Hindlimb muscle (tissue), 1 donor: ENCODE measurements at places on chromosomes 3 and 15.

DNA sequence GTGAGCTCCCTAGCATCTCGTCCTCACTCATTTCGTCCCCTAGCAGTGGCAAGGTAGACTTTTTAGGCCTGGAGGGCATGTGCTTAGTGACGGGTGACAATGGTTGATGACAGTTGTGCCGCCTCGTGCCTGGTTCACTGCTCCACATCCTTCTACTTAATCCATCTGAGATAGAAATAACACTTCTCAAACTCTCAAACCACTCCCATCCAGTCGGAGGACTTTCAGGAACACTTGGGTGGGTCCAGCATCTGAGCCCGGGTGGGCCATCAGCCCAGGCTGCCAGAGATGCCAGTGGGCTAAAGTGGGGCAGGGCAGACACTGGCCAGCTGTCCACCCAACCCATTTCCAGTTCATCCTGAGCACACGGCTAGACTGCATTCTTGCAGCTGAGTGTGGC, 79.7 kb upstream of the SMAD3 start:
- no peak for DNase-seq

DNA sequence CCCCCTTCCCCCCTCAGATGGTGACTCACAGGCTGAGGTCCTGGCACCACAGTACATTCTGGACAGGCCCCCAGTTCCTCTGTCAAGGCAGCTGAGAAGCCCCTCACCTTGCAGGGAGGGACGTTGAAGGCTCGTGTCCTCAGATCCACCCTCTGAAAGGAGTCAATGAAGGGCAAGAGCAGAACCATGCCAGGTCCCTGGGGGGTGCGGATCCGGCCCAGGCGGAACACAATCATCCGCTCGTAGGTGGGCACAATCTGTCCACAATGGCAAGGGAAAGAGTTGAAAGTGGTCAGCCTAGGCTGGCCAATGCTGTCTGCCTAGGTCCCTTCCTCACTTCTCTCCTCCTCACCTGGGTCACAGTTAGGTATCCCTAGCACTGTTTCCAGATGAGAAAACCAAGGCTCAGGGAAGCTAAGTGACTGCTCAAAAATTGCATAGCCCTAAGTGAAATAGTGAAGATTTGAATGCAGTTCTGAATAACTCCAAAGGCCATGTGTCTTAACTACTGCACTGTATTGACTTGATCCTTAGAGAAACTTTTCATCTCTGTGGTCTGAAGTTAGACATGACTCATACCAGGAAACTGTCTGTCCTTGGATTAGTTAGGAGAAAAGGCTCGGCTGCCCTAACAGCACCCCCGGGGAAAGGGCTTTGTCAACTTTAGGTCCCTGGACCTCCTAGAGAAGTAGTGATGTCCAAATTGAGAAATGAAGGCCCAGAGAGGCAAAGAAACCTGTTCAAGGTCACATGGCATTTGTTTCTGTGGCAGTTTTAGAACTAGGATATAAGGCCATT, 2.9 kb downstream of the STOML1 start:
- no peak for DNase-seq

DNA sequence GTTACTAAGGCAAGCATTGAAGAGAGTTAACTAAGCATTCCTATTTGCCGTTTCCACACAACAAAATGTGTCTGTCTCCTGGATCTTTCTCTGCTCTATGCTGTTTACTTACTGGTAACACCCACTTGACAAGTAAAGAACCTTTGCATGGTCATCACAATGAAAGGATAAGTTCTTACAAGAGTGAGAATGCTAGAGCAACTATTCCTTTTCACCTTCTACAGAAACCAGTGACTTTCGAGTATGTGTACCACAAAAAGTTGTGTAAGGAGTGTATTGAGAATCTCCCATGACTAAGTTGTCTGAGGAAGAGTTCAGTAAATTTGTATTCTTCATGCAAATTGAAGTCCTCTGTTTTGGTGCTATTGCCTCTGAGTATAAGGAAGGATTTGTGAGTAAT, 10.8 kb downstream of the TIPARP start:
- no peak for DNase-seq

DNA sequence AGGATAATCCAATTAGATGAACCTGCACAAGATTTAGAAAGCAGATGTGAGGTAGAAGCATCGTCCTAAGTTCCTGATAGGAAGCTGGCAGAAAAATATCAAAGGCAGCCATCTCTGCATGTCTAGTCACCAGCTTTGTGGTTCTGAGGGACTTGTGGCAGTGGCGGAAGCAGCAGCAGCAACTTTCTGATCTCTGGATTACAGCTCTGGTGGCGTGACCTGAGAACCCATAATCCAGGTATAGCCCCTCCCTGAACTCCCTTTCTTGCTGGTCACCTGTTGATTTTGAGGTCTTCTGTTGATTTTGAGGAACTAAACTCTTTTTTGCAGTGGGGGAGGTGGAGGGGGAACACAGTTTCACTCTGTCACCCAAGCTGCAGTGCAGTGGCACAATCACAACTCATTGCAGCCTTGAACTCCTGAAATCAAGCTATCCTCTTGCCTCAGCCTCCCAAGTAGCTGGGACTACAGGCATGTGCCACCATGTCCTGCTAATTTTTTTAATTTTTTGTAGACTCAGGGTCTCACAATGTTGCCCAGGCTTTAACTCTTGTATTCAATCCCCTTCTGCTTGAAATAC, 7.9 kb downstream of the FSIP1 start:
- DNase-seq: no peak

- no peak for DNase-seq
These were observed 12.4 kb downstream of the GNAI2 start for GRCh38 chr3:50248387-50248786.

DNA sequence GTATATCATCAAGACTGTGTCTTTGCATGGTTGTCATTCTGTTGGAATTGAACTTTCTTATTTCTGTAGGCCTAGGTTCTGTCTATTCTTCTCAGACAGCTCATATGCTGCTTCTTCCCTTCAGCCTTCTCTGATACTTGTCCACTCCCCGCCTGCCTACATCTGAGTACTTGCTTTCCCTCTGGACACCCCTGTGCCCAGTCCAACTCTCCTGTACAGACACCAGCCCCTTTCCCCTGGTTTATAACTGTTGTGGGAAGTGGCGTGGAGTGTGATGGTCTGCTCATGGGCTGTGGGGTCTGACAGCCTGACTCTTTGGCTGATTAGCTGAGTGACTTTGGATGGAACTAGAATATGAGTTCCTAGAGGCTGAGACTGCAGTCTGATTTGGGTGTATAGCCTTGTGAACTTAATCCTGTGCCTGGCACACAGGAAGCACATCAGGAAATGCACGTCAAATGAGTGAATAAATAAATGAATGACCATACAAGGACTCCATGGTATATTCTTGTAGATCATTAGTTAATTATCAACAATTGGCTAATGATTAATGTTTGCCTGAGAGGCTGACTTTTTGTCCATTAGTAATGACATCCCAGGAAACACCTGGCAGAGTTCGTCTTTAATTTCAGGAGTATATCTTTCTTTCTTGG, 11.8 kb downstream of the CACNA1D start:
- DNase-seq: no peak

DNA sequence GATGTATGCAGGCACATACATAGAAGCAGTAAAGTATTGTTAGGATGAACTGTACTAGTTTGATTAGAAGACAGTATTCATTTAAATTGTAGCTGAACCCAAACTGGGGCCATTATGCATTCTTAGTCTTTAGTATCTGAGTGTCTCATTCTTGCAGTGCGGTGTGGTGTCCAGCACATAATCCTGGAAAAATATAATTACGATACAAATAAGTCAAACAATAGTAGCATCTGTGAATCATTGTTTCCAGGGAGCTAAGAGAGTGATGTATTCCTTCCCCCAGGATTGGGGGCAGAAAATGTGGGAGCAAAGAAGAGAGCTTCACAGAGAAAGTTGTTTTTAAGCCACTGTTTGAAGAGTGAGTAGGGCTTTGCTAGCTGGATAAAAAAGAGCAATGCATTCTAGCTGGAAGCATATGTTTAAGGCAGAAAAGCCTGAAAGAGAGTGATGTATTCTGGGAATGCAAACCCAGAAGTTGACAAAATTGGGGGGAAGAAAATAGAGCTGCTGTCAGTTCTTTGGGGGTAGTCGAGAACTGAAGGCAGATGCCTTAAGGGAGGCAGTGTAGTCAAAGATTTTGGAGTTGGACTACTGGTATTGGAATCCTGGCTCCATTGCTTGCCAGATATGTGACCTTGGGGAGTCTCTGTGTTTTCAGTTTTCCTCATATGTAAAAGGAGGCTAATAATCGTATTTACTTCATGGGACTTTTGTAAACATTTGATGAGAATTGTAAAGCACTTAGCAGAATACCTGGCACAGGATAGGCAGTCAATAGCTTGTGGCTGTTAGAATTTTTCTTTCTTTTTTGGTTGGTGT, 14.1 kb downstream of the SLMAP start:
- no peak for DNase-seq

- DNase-seq: no peak
These were observed 88.9 kb downstream of the TBC1D2B start for GRCh38 chr15:77988347-77989295.

DNA sequence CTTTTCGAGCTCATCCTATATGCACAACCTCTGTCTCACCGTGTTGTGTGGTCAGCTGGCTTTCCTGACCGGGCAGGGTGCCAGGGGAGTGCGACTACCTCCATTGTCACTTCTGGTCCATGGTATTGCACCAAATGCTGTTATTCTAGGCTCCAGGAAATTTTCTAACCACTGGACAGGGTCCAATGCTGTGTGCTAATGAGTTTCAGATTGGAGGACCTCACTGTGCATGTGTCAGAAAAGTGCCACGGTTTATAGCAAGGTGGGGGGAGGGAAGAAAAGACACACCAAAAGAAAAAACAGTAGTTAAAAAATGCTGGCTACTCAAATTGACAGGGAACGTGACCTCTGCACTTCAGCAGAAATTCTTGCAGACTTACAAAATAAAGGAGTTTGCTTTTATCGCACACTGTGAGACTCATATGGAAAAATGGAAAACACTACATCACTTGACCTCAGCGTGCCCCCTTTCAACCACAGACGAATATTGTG, 480.1 kb downstream of the FOXP1 start:
- DNase-seq: peak; percentile 49

DNA sequence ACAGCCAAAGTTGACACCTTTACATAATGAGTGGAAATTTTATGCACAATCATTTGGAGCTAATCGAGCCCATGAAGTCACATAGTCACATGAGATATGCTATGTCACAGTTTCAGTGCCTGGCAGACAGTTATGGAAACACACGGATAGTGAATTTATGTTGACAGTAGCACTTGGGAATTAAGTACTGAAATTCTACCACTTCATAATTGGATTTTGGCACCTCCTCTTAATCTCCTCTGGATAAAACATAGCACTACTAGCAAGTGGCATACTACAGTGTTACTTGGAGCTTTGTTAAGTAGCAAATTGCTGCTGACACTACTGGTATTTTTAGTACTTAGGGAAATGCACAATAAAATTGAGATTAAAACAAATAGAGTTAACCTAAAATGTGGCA, 1679.4 kb downstream of the OTOL1 start:
- DNase-seq: no peak

DNA sequence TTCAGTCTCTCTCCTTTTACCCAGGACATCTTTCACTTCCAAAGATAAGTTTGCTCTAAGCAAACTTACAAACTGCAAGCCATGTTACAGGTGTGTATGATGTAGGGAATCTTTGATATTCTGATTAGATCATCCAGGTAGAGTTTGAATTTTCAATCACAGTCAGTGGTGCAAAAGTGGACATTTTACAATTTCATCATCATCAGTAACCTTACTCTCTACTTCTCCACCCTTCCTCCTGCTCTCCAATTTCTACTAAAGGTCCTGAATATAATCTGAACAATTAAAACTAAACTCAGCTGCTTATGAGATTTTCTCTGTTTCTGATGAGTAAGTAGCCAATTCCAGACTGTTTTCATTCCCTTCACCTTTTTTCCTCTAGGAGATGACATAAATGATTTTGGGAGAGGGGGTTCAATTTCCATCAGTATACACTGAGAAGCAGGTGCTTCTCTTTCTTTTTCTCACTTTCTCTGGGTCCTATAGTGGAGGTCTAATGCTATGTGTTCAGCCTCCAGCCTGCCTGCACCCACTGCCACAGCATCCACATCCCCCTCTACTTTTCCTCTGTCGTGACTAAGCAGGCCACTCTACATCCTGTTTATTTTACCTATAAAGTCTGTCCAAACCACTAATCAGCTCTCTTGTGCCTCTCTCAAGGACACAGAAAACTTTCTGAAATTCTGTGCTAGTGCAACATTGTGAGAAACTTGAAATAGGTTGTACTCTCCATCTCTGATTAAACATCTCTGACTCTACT, 27.6 kb downstream of the SUCNR1 start:
- no peak for DNase-seq

DNA sequence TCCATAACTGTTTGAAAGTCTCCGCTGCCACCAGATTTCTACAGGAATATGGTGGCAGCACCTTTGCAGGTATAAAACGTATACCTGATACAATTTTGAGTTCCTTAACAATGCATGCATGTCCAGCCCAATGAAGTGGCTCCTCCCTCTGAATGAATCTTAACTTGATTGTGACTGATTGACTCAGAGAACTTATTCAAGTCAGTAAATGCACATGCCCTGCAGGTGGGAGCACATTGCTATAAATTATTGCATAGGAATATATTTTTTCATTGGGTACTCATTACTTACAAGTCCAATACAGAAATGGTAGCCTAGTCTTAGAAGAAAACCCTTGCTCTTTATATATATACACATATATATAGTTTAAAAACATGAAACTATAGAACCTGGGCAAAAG, 259.3 kb downstream of the BBX start:
- no peak for DNase-seq

DNA sequence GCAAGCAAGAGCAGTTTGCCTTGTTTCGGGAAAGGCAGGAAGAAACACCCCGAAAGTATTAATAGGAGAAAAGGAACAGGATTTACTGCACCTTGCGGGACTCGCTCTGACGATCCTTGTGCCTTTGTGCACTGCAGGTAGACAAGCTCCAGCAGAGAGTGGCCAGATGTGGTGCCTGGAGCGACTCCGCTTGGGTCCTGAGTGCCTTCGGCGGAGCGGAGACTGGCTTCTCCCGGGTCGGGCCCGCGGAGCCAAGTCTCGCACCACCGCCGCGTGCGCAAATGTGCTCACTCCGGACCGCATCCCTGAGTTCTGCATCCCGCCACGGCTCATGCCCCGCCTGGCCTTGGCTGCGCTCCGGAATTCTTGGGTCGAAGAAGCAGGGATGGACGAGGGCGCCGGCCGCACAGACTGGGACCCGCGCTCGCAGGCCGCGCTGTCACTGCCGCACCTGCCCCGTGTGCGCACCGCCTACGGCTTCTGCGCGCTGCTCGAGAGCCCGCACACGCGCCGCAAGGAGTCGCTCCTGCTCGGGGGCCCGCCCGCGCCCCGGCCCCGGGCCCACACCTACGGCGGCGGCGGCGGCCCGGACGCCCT, 769 bp downstream of the C2CD4A start:
- no peak for DNase-seq

DNA sequence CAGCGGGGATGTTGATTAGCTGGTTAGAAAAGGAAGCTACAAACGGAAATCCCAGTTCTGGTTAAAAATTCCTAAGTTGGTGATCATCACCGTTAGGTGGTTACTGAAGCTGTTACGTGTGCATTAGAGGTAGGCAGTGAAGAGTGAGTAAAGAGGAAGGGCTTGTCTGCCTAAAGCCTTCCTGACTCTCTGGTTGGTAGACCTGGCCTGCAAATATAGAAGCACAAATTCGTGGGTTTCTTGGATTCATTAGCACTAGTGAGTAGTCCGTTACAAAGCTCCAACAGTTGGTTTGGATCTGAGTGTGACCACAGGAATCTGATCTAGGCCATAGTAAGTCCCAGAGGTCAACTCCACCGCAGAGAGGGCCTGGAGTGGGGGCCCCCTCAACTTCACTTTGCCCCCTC, 174.0 kb upstream of the TP63 start:
- DNase-seq: no peak

GRCh38 chr3:69149586-69149985, 27.2 kb upstream of the LMOD3 start:
- DNase-seq: no peak
